ENCODE measurements at places on chromosomes 6 and 20.
A peak's percentile ranks its signal among the peaks of the same experiment; 100 is the strongest.

- DNase-seq = no peak
These were observed at the start of gene GPX5 for GRCh38 chr6:28525496-28526039. TSS of gene GPX5 (plus strand) at chr6:28525881. CDS start at chr6:28526014, 133 bp downstream.

DNA sequence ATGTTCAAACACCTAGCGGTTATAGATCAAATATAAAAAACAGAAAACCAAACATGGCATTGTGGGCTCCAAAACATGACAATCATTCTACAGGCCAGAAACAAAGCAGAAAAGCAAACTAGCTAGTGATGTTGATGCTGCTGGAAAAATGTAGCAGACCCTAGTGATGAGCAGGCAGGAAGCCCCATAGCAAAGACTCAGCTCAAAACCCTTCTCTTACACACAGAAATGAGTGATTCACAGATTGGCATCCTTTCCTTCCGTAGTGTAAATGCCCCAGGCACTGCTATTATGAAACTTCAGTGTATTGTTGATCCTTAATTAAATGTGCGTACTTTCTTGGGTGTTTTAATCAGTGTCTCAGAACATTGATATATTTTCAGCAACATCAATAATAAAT, 425.1 kb downstream of the UTRN start:
- peak; percentile 29 for DNase-seq

GRCh38 chr6:135738636-135739035, 112.9 kb upstream of the PDE7B start:
- DNase-seq = no peak

DNA sequence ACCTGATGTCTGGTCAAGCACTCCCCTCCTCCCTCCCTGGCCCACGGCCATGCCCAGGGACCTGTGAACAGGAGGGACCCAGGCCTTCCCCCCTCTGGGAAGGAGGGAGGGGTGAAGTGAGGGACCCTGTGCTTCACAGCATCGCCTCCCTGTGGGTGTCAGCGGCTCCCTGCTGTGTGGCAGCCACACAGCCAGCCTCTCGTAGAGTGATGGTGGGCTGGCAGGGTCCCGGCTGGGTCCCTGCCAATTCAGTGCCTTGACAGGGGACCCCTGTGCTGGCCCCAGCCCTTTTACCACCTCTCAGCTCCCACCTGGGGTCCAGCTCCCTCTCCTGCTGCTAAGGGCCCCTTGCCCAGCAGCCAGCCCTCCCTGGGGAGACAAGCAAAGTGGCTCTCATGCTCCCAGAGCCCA, 31.3 kb upstream of the GRM4 start:
- no peak for DNase-seq

- DNase-seq = no peak
These were observed 203.4 kb upstream of the RIN2 start for GRCh38 chr20:19554666-19555065.

All from glomerular endothelial cell (primary cell).